ENCODE measurements at places on chromosomes 6 and 20. TPM values are rescaled to one million over a fixed set of nuclear protein-coding genes. Genes with fewer than 3 reads are reported as not detected.

DNA sequence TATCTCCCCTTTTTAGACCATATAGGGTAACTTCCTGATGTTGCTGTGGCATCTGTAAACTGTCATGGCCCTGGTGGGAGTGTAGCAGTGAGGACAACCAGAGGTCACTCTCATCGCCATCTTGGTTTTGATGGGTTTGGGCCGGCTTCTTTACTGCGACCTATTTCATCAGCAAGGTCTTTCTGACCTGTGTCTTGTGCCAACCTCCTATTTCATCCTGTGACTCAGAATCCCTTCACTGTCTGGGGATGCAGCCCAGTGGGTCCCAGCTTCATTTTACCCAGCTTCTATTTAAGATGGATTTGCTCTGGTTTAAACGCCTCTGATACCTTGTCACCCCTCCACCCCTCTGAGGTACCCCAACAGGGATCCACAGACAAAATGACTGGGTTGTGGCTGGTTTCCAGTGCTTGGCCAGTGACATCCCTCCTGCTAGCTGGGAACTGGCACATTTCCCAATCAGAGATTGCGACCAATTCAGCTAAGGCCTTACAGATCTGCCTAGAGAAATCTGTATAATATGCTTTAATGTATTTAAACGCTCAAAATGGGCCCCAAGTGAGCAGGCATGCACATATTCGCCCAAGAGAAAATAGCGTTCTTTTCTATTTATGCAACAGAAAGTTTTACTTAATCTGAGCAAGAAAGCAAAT lies 315.6 kb upstream of the QKI start:
- no peak overlapping the region for H3K4me3 ChIP-seq
- no peaks in the 10 kb centered on the region for H3K27me3 ChIP-seq
- DNase-seq: no peak
- H3K27ac ChIP-seq: no peak overlapping the region
- H3K36me3 ChIP-seq: no peaks in the 10 kb centered on the region

- H3K27me3 ChIP-seq: peaks cover 2% of the 10 kb centered on the region
- H3K27ac ChIP-seq: peak overlapping the region; percentile 99
- H3K4me3 ChIP-seq: peak overlapping the region; percentile 87
These were observed 2.7 kb upstream of the C6orf62 start for GRCh38 chr6:24721461-24722215.

GRCh38 chr6:151374036-151374683 lies 17.2 kb downstream of the ZBTB2 start:
- peaks cover 23% of the 10 kb centered on the region for H3K4me1 ChIP-seq
- peaks cover 36% of the 10 kb centered on the region for H3K36me3 ChIP-seq
- no peak overlapping the region for H3K27ac ChIP-seq
- no peak overlapping the region for H3K4me3 ChIP-seq
- no peak for DNase-seq
- H3K27me3 ChIP-seq: no peaks in the 10 kb centered on the region

DNA sequence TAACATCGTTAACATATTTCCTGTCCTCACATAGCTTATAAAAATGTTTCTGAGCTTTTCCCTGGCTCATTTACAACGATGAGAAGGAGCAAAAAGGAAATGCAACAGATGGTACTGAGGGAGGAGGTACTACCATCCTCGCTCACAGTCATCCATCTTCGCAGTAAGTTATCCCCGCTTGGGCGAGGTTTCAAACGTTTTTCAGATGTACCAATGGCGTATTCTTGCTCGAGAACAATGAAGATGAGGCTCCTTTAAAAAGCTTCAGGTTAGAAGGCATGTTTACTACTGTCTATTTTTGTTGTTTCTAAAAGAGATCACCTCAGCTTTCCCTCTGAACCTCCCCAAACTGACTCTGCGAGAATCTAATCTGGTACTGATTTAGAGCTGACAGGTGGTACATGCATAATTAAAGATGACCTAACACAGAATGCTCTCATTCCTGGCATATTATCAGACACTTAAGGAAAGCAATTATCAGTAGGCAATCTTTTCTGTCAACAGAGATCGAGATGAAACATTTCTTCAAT lies 178.7 kb downstream of the GJA10 start:
- H3K27ac ChIP-seq: no peak overlapping the region
- H3K4me1 ChIP-seq: no peaks in the 10 kb centered on the region
- H3K36me3 ChIP-seq: no peaks in the 10 kb centered on the region
- H3K4me3 ChIP-seq: no peak overlapping the region
- H3K27me3 ChIP-seq: no peaks in the 10 kb centered on the region

- H3K27me3 ChIP-seq: peaks cover 48% of the 10 kb centered on the region
- H3K4me1 ChIP-seq: no peaks in the 10 kb centered on the region
- DNase-seq: no peak
- no peak overlapping the region for H3K4me3 ChIP-seq
- H3K27ac ChIP-seq: no peak overlapping the region
These were observed 800 bp upstream of the GRIK2 start for GRCh38 chr6:101392586-101393230.

DNA sequence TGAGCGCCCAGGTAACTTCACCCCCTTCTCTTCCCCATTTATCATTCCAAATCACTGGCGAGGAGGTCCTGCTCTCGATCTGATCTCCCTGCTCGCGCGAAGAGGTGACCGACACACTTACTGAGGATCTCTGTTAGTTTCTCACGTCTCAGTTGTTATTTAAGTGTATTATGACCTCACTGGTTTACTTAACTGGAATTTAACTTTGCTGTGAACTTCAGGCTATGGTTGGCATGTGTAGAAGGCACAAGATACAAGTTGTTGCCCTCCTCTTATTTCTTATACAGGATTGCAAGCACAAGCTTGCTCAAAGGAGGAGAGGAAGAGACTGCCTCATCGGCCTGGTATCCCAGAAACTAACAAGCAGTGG lies 1.2 kb downstream of the RNF217 start:
- no peaks in the 10 kb centered on the region for H3K27me3 ChIP-seq
- peak overlapping the region; percentile 91 for H3K27ac ChIP-seq
- peaks cover 45% of the 10 kb centered on the region for H3K4me1 ChIP-seq
- peak overlapping the region; percentile 90 for H3K4me3 ChIP-seq
- peaks cover 6% of the 10 kb centered on the region for H3K36me3 ChIP-seq

- H3K4me1 ChIP-seq: peaks cover 23% of the 10 kb centered on the region
- H3K36me3 ChIP-seq: no peaks in the 10 kb centered on the region
- no peak overlapping the region for H3K4me3 ChIP-seq
- H3K27me3 ChIP-seq: no peaks in the 10 kb centered on the region
These were observed 324.7 kb upstream of the JARID2 start for GRCh38 chr6:14921170-14921569.

GRCh38 chr6:1987640-1988039 lies 257.8 kb downstream of the GMDS start:
- H3K36me3 ChIP-seq: no peaks in the 10 kb centered on the region
- H3K27ac ChIP-seq: no peak overlapping the region
- H3K27me3 ChIP-seq: no peaks in the 10 kb centered on the region
- H3K4me3 ChIP-seq: no peak overlapping the region
- DNase-seq: no peak

- H3K4me1 ChIP-seq: peaks cover 18% of the 10 kb centered on the region
- H3K4me3 ChIP-seq: no peak overlapping the region
- DNase-seq: no peak
- no peaks in the 10 kb centered on the region for H3K27me3 ChIP-seq
- no peaks in the 10 kb centered on the region for H3K36me3 ChIP-seq
- H3K27ac ChIP-seq: no peak overlapping the region
These were observed 3.9 kb upstream of the FANCE start for GRCh38 chr6:35448191-35448590.

DNA sequence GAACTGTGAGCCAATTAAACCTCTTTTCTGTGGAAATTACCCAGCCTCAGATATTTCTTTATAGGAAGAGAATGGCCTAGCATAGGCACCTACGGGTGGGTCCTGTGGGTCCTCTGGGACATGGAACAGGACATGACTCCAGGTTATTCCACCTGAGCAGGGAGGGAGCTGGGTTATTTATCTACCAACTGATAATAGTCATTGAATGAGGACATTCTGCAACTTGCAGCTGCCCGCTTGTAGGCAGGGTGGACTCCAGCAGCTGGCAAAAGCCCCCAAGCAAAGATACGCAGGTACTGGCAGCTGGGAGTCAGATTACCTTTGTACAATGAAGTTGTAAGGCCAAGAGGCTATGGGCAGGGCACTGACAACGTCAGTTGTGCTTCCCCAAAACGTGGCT lies 1.4 kb upstream of the BANF2 start:
- H3K27me3 ChIP-seq: no peaks in the 10 kb centered on the region
- H3K27ac ChIP-seq: no peak overlapping the region
- H3K4me1 ChIP-seq: no peaks in the 10 kb centered on the region
- H3K4me3 ChIP-seq: no peak overlapping the region
- no peaks in the 10 kb centered on the region for H3K36me3 ChIP-seq
- no peak for DNase-seq

- H3K27ac ChIP-seq: no peak overlapping the region
- no peaks in the 10 kb centered on the region for H3K4me1 ChIP-seq
- no peak overlapping the region for H3K4me3 ChIP-seq
These were observed 11.9 kb downstream of the SERPINB9 start for GRCh38 chr6:2890976-2891767.

DNA sequence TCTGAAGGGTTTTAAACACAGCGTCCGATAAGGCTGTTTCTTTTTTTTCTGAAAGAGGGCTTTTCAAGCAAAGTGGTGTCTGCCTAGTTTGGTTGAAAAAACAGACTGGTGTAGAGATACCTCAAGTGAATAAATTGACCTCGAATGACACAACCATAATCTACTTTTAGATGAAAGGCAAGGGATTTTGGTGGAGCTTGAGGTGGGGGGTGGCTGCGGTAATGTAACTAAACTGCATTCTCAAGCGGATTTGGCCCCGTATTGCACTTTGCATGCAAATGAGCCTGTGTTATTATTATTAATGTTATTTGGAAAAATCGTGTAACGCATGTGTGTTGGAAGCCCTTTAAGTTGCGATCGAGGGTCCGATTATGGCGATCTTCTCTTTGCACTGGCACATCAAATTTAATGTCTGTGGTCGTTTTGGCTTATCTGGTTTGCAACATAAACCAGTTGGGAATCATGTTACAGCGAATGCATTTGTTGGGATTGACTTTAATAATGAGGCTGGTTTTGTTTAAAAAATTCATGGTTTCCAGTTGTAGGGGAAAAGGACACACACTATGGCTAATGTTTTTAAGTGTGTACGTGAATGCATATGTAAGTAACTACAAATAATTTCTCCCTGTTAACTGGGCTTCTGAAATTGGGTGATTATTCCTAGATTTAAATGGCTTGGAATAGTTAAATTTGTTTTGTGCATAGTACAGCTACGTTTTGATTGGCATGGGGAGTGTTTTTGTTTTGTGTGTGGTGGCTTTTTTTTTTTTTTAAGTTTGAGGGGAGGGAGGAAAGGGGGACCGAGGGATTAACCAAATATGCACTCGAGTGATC lies 1.0 kb downstream of the JARID2 start:
- no peaks in the 10 kb centered on the region for H3K36me3 ChIP-seq
- peak overlapping the region; percentile 94 for H3K4me3 ChIP-seq
- no peaks in the 10 kb centered on the region for H3K27me3 ChIP-seq
- H3K4me1 ChIP-seq: peaks cover 36% of the 10 kb centered on the region
- peak overlapping the region; percentile 95 for H3K27ac ChIP-seq
- no peak for DNase-seq

DNA sequence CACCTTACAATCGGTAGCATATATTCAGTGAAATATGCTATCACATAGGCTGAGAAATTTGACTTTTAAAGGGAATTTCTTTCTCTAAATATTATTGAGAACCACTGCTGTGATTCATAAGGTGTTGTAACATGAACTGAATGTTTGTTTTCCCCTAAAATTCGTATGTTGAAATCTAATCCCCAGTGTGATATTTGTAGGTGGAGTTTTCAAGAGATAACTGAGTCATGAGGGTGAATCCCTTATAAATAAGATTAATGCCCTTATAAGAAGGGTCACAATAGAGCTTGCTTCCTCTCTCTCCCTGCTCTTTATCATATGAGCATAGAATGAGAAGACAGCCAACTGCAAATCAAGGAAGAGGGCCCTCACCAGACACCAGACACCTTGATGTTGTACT lies 64.8 kb downstream of the LMBRD1 start:
- no peaks in the 10 kb centered on the region for H3K27me3 ChIP-seq
- peaks cover 10% of the 10 kb centered on the region for H3K36me3 ChIP-seq
- H3K4me1 ChIP-seq: no peaks in the 10 kb centered on the region
- no peak for DNase-seq

- no peak for DNase-seq
- H3K4me3 ChIP-seq: no peak overlapping the region
- peaks cover 9% of the 10 kb centered on the region for H3K36me3 ChIP-seq
- no peaks in the 10 kb centered on the region for H3K27me3 ChIP-seq
These were observed 9.1 kb downstream of the SLC18B1 start for GRCh38 chr6:132789396-132789776.

GRCh38 chr20:38344107-38344701 lies 2.1 kb upstream of the LBP start:
- H3K4me3 ChIP-seq: no peak overlapping the region
- peaks cover 4% of the 10 kb centered on the region for H3K27me3 ChIP-seq
- no peaks in the 10 kb centered on the region for H3K4me1 ChIP-seq
- DNase-seq: no peak

- H3K27me3 ChIP-seq: no peaks in the 10 kb centered on the region
- no peak overlapping the region for H3K4me3 ChIP-seq
- no peak overlapping the region for H3K27ac ChIP-seq
- no peaks in the 10 kb centered on the region for H3K4me1 ChIP-seq
- no peak for DNase-seq
These were observed 150.1 kb downstream of the GMPR start for GRCh38 chr6:16388488-16388887.

DNA sequence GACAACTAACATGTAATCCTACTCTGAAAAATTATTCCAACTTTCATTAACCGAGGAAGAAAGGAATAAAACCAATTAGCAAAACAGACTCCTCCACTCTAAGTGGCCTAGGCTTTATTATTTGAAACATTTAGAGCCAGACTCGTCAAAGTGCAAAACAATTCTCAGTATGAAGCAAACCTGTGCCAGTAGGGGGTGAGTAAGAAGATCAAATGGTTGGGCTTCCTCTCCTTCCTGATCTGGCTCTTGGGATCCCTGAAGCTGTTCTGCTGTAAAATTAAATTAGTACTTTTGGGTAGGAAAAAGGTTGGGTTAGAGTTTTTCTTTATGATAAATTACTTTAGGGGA lies 177.6 kb upstream of the MAN1A1 start:
- no peak overlapping the region for H3K27ac ChIP-seq
- no peaks in the 10 kb centered on the region for H3K4me1 ChIP-seq
- H3K27me3 ChIP-seq: no peaks in the 10 kb centered on the region
- H3K4me3 ChIP-seq: no peak overlapping the region
- DNase-seq: no peak
- no peaks in the 10 kb centered on the region for H3K36me3 ChIP-seq

- DNase-seq: peak; percentile 76
- no peaks in the 10 kb centered on the region for H3K36me3 ChIP-seq
- H3K27ac ChIP-seq: peak overlapping the region; percentile 84
- H3K4me1 ChIP-seq: peaks cover 65% of the 10 kb centered on the region
- peak overlapping the region; percentile 45 for H3K4me3 ChIP-seq
- no peaks in the 10 kb centered on the region for H3K27me3 ChIP-seq
These were observed 93.1 kb downstream of the PRND start for GRCh38 chr20:4814696-4815252.

GRCh38 chr20:25037288-25038102 lies 20.4 kb downstream of the ACSS1 start:
- no peaks in the 10 kb centered on the region for H3K36me3 ChIP-seq
- no peaks in the 10 kb centered on the region for H3K27me3 ChIP-seq
- peaks cover 93% of the 10 kb centered on the region for H3K4me1 ChIP-seq
- H3K4me3 ChIP-seq: no peak overlapping the region

RWDD2A gene
- total RNA-seq: 3.9 TPM

DEFB116 gene
- not detected for total RNA-seq

MCCD1 gene
- not detected for total RNA-seq

MYBL2 gene
- total RNA-seq: 1.7 TPM

EYA2 gene
- 3.5 TPM for total RNA-seq

KIF25 gene
- total RNA-seq: 0.56 TPM

AIG1 gene
- 29.6 TPM for total RNA-seq

THBS2 gene
- 8.8 TPM for total RNA-seq

SSTR4 gene
- total RNA-seq: 0.35 TPM

All from lower lobe of right lung (tissue), 2 donors.